ENCODE measurements at places on chromosomes 11 and 22.

GRCh38 chr22:21736084-21736642 lies 569 bp upstream of the YPEL1 start:
- no peak for DNase-seq

- no peak for DNase-seq
Observed at GRCh38 chr11:115693002-115693401, 188.8 kb upstream of the CADM1 start.

DNA sequence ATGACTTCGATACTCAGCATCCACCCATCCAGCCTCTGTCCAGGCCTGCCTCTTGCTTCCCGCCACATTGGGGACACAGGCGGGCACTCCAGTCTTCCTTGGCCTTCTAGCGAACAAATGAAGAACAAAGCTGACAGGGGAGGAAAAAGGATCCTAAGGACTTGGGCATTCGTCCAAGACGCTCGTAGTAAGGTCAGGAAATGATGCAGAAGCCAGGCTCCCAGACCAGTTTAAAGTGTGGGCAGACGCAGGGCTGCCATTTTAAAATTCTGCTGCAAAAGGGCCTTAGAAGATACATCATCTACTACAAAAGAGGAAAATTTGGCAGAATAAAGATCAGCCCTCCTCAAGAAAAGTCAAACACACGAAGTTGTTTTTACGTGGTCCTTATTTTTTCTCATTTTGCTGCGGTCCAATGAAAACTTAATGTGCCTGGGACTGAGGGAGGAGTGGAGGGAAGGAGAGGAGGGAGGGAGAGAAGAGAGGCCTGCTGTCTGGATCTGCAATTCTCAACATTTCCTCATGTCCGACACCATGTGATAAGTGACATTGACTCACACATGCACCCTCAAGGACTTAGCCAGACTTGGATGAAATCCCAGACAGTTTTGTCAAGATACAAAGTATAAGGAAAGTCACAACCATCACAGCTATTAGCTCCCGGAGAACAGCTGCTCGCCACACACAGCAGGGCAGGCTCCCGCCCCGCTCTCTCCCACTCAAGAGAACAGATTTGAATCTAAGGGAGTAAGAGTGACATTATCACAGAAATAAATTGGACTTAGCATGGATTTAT lies 5.7 kb downstream of the DNAL4 start:
- DNase-seq, result no peak

GRCh38 chr11:85787168-85787567 lies 23.8 kb downstream of the SYTL2 start:
- no peak for DNase-seq

DNA sequence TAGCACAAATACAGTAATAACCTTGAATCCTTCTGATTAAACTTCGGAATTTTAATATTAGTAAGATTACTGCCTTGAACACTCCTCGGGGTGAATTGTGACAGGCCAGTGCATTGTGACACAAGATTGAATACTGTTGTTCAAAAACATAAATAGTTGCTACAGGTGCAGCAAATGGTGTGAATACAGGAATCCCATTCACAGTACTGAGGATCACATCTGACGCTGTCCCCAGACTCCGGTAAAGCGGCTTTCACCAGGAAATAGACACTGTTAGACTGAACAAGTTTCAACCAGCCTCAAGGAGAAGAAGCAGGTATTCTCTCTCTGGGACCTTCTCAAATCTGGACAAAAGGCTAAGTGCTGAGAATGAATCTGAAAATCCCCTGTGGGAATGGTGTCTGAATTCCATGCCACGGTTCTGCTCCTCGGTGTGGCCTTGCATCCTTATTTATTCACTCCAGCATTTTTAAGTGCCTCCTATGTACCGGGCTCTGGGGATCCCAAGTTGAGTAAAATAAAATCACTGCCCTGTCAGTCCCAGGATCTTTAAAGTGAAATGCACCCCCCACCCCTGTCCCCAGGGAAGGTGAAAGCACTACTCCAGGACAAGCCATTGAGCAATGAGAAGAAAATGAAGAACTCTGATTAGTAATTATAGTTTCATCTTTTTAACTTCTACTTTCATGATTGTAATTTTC lies 3.4 kb downstream of the LGR4 start:
- DNase-seq, result no peak

- DNase-seq, result no peak
Observed at GRCh38 chr11:82733444-82734119, at the start of gene FAM181B. Gene FAM181B (minus strand): TSS chr11:82733864. CDS start chr11:82733729, 135 bp downstream.

- DNase-seq, result no peak
Observed at GRCh38 chr11:6812390-6813005, 13.0 kb upstream of the OR6A2 start.

GRCh38 chr22:28186641-28187040 lies 267.6 kb upstream of the PITPNB start:
- DNase-seq, result no peak

- DNase-seq, result no peak
Observed at GRCh38 chr11:20353829-20354434, 9.6 kb upstream of the HTATIP2 start.

DNA sequence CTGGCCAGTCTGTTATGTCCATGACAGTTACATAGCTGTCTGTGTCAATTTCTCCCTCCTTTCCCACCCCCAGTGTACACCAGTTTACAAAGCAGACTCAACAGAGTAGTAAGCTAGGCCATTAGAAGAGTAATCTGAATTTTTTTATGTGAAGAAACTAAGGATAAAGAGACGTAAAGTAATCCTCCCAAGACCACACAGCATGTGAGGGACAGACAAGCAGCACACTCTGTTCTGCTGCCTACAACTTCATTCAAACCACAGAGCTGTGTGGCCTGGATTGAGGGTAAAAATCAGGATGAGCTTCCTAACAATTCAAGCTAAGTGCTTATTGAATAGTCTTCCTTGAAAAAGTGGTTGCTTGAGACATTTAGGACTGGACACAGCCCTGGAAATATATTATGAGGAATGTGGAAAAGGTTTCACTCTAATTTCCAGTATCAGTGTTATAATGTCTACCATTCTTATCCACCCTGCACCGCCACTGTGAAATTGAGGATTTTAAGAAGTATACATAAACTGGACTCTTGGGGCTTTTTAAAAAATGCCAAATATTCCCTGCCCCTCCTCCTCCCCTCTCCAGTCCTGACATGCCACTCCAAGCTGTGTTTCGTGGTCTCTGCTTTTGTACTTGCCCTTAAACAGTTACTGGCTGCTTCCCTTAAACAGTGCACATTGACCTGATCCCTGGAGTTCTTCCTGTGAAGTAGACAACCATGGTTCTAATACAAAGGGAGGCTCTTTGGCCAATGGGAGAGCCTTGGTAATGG lies 40.9 kb downstream of the EXT2 start:
- DNase-seq, result no peak

DNA sequence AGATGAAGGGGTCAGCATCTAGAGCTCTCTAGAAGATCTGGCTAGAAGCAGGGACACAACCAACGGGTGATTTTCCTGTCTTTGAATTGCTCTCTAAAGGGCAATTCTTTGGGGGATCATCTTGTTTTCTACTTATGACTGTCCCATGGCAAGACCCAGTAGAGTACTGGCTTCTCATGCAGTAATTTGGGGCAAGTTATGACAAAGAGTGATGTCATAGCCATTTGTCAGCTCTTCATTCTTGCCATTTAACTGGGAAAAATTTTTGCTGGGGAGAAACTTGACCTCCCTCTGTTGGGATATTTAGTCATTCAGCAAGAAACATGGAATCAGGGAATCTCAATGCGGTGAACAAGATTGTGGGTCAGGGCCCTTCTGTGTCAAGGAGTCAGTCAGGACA lies 80.4 kb downstream of the SLC1A2 start:
- DNase-seq, result no peak

DNA sequence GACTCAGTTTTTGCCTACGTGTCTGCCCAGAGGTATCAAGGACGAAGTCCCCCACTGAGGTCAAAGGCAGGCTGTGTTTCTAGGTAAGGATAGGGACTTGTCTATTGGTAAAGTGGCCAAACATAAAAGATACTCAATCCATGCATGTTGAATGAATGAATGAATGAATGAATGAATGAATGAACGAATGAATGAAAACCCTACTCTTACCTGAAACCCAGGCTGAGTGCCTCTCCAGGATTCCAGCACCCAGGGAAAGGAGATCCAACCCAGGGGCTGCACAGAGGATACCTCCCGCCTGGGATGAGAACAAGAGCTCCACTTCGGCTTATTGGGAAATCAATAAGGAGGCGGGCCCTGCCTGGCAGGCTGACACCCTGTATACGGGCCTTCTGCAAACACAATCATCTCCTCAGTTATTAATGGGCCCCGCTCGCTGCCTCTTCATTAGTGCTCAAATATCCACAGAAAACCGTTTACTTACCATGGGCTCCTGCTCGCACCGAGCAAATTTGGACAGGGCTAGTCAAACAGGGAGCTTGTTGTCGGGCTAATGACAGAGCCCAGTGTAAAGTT lies 177.4 kb downstream of the BUD13 start:
- DNase-seq, result no peak

- no peak for DNase-seq
Observed at GRCh38 chr11:94650756-94651155, 83.6 kb downstream of the PIWIL4 start.

DNA sequence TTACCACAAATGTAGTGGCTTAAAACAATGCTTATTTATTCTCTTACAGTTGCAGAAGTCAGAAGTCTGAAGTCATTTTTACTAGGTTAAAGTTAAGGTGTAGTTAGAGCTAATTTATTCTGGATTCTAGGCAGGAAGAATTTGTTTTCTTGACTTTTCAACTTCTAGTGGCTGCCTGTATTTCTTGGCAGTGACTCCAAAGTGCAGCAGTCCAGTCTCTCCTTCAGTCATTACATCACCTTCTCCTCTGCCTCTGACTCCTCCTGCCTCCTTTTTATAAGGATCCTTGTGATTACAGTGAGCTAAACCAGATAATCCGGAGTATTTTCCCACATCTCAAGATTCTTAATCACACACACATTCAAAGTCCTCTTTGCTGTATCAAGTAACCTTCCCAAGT lies 581.4 kb downstream of the KCNA4 start:
- no peak for DNase-seq

- no peak for DNase-seq
Observed at GRCh38 chr11:44780940-44781631, 54.3 kb downstream of the TSPAN18 start.

GRCh38 chr22:42754658-42755057 lies 34.0 kb upstream of the A4GALT start:
- no peak for DNase-seq
